A549 treated with DMSO at 1 μM for 4 hours (cell line): ENCODE measurements at places on chromosomes 7 and 10. TPM values are rescaled to one million over a fixed set of nuclear protein-coding genes. Genes with fewer than 3 reads are reported as not detected.

GPNMB gene
- total RNA-seq, result 2.0 to 3.2 TPM (median 2.7 TPM) in 5 replicates

UCMA gene
- not detected in 5 replicates for total RNA-seq

HYAL4 gene
- total RNA-seq, result 0.07 TPM in 1 of 5 replicates, not detected in the others

ZCCHC24 gene
- total RNA-seq, result 3.5 to 5.7 TPM (median 5.1 TPM) in 5 replicates

FIS1 gene
- total RNA-seq, result 132 to 143 TPM (median 139 TPM) in 5 replicates

RADIL gene
- total RNA-seq, result 1.3 to 2.4 TPM (median 1.6 TPM) in 5 replicates

BTBD16 gene
- total RNA-seq, result 0.44 to 1.5 TPM (median 0.59 TPM) in 5 replicates

PIP gene
- total RNA-seq, result not detected in 5 replicates

WNT16 gene
- not detected in 5 replicates for total RNA-seq

DLX5 gene
- not detected in 5 replicates for total RNA-seq

LRRC18 gene
- total RNA-seq, result not detected in 5 replicates

ICA1 gene
- total RNA-seq, result 0.63 to 1.2 TPM (median 0.76 TPM) in 5 replicates

AOC1 gene
- not detected in 5 replicates for total RNA-seq

FGFBP3 gene
- 1.7 to 2.8 TPM (median 2.3 TPM) in 5 replicates for total RNA-seq

CALML3 gene
- not detected in 5 replicates for total RNA-seq

NFE2L3 gene
- 9.4 to 10.9 TPM (median 10.0 TPM) in 5 replicates for total RNA-seq

ZNF746 gene
- total RNA-seq, result 16.9 to 19.4 TPM (median 18.1 TPM) in 5 replicates

CAV1 gene
- 403 to 499 TPM (median 459 TPM) in 5 replicates for total RNA-seq

TNKS2 gene
- total RNA-seq, result 17.8 to 26.7 TPM (median 23.1 TPM) in 5 replicates

CC2D2B gene
- total RNA-seq, result 0.15 to 0.34 TPM (median 0.22 TPM) in 3 of 5 replicates, not detected in the others

LIPN gene
- not detected in 5 replicates for total RNA-seq

LOXL4 gene
- total RNA-seq, result 1.3 to 1.7 TPM (median 1.5 TPM) in 5 replicates

NPFFR1 gene
- 0.01 TPM in 2 of 5 replicates, not detected in the others for total RNA-seq

NDUFB8 gene
- total RNA-seq, result 249 to 297 TPM (median 273 TPM) in 5 replicates
